A549 treated with Hydrocortisone at 1 μM for 4 hours (cell line): ENCODE measurements at places on chromosomes 7 and 10. TPM values are rescaled to one million over a fixed set of nuclear protein-coding genes. Genes with fewer than 3 reads are reported as not detected.

Gene BTAF1
- total RNA-seq: 9.4 to 15.8 TPM (median 12.4 TPM) in 5 replicates

Gene ABCA13
- total RNA-seq: 0.06 to 0.14 TPM (median 0.06 TPM) in 5 replicates

Gene KEL
- total RNA-seq: 0.33 TPM in 1 of 5 replicates, not detected in the others

Gene SOSTDC1
- not detected in 5 replicates for total RNA-seq
